Adrenal gland (tissue), 19 donors: ENCODE measurements at places on chromosomes 4 and X. TPM values are rescaled to one million over a fixed set of nuclear protein-coding genes. Genes with fewer than 3 reads are reported as not detected.
A peak's percentile ranks its signal among the peaks of the same experiment; 100 is the strongest.

GRCh38 chr4:2829321-2829932 lies 14.2 kb upstream of the ADD1 start:
- H3K4me1 ChIP-seq = no peaks in the 10 kb centered on the region
- H3K36me3 ChIP-seq = no peaks in the 10 kb centered on the region
- H3K27ac ChIP-seq = no peak overlapping the region
- no peak overlapping the region for H3K4me3 ChIP-seq

Gene LIMCH1
- total RNA-seq = 80.7 TPM

DNA sequence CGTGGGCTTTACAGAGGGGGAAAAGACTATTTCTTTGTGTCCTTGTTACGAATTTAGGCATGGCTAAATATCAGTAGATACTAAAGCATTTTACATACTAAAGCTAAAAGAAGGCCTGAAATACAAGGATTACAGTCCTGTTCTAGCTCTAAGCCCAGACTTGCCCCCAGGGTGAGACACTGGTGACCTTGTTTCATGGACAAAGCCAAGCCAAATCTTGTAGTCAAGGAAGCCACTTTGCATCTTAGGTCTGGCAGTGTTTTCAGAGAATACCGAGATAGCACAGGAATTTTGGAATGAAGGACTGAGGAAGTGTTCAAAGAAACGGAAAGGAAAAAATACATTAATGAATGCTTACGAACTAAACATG lies 733 bp upstream of the G3BP2 start:
- no peak overlapping the region for H3K4me3 ChIP-seq
- no peaks in the 10 kb centered on the region for H3K27me3 ChIP-seq
- H3K27ac ChIP-seq = peak overlapping the region; percentile 96
- H3K36me3 ChIP-seq = no peaks in the 10 kb centered on the region
- H3K4me1 ChIP-seq = peaks cover 13% of the 10 kb centered on the region

DNA sequence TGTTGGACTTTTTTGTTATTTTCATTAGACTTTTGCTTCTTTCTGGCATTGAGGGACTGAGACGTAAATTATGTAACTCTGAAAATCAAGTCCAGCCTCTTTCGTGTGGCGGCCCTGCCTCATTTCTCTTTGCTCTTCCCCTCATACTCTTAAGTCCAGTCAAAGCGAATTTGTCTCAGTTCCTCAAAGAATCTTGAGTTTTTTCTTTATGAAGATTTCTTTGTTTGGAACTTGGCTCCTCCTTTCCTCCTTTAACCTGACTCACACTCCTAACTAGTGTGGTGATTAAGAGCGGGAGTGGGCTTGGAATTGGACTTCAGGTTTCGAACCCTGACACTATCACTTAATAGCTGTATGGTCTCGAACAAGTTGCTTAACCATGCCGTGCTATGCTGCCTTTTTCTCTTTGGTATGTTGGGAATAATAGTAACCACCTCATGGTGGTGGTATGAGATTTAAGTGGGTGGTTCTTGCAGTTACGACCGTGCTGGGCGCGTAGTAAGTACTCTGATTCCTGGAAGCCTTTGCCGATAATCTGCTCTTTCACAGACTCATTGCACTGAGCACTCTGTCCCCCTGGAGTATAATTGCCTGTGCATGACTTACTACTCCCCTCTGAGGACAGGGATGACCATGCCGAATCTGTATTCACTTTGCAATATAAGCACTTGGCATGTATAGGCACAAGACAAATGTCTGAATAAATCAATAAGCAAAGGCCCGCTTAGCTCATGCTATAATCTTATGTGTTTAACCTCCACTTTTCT lies 19.1 kb downstream of the FNIP2 start:
- H3K4me3 ChIP-seq = no peak overlapping the region
- H3K36me3 ChIP-seq = no peaks in the 10 kb centered on the region
- no peak overlapping the region for H3K27ac ChIP-seq
- H3K4me1 ChIP-seq = peaks cover 40% of the 10 kb centered on the region
- no peak for DNase-seq

DNA sequence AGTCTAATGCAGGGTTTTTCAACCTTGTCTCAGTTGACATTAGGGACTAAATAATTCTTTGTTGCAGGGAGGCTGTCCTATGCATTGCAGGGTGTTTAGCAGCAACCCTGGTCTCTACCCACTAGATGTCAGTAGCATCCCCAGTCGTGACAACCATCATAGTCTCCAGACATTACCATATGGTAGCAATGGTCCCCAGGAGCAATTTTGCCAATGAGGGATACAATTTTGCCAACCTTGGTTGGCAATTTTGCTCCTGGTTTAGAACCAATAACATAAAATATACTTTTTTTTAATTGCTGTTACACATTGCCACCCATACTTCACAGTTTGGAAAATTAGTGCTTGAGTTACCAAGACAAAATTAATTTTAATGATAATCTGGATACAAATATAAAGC lies 6.0 kb downstream of the EREG start:
- H3K27me3 ChIP-seq = peaks cover 16% of the 10 kb centered on the region
- no peak overlapping the region for H3K4me3 ChIP-seq
- no peak for DNase-seq
- H3K4me1 ChIP-seq = peaks cover 4% of the 10 kb centered on the region

Gene BANK1
- total RNA-seq = 7.5 TPM

DNA sequence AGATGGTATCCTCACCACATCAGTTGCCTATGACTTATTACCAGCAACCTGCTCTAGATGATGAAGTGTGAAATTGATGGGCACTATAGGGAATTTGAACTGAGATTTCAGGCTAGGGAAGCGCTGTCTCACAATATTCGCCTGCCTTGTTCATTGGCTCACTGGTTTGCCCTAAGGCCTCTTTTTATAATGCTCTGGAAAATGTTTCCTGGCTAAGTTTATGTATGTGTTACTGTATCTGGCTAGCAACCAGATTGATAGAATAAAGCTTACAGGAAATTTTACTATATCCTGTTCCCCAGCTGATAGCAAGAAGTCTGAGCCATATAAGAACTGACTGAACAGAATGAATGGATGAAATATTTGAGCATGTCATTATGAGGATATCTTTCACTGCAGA lies 71.6 kb downstream of the GSTCD start:
- DNase-seq = no peak
- H3K27ac ChIP-seq = no peak overlapping the region
- H3K27me3 ChIP-seq = no peaks in the 10 kb centered on the region
- no peaks in the 10 kb centered on the region for H3K36me3 ChIP-seq

GRCh38 chr4:151165205-151166000 lies 66.0 kb downstream of the RPS3A start:
- H3K4me1 ChIP-seq = no peaks in the 10 kb centered on the region
- H3K36me3 ChIP-seq = no peaks in the 10 kb centered on the region
- H3K27me3 ChIP-seq = no peaks in the 10 kb centered on the region
- DNase-seq = no peak
- no peak overlapping the region for H3K27ac ChIP-seq

DNA sequence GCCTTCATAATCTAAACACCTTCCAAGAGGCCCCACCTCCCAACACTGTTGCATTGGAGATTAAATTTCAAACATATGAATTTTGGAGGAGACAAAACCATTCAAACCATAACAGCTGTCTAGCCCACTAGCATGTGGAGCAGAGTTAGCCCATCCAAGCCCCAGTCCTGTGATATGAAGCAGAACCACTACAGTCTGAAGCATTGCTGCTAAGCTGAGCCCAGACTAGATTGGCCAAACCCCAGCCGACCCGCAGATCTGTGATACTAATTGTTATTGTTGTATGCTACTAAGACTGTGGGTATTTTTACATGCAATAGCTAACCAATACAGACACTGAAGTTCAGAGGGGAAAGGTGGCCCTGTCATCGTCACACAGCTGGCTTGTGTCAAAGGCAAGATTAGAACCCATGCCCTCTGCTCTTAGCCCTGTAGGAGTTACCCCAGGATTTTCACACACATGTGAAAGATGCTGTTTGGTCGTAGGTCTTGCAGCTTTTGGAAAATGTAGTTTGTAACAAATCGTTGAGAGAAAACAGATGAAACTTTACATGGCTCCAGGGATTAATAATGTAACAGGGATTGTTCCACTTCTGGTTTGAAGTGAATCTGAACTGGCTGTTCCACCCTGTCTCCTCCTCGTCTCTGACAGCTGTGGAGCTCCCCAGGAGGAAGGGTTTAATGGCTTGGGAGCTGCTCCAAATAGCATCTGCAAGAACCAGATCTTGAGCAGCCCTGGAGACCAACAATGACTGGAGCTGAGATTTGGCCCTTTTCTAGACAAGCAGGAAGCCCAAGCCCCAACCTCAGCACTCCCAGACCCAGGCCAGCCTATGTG lies 517.5 kb downstream of the MID1IP1 start:
- no peaks in the 10 kb centered on the region for H3K4me1 ChIP-seq
- H3K4me3 ChIP-seq = no peak overlapping the region
- no peak for DNase-seq
- H3K27ac ChIP-seq = no peak overlapping the region
- H3K27me3 ChIP-seq = peaks cover 16% of the 10 kb centered on the region

DNA sequence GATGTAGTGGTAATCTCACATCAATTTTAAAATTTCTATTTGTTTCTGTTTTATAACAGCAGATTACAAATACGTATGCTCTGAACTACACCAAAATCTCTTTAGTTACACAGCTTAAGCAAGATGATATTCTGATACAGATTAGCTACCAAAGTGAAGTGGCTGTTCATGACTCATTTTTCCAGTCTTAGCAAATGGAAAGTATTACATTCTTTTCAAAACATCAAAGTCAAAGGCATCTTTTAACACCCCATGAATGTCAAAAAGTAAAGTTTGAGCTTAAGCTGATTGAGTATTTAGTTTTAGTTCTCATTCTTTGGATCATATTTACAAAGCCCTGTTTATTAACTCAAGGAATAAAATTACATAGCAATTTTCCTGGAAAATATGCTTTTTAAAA lies 6.6 kb upstream of the HPGDS start:
- no peak overlapping the region for H3K4me3 ChIP-seq
- no peak for DNase-seq

Gene CDX4
- not detected for total RNA-seq

Gene GABRB1
- 0.67 TPM for total RNA-seq

DNA sequence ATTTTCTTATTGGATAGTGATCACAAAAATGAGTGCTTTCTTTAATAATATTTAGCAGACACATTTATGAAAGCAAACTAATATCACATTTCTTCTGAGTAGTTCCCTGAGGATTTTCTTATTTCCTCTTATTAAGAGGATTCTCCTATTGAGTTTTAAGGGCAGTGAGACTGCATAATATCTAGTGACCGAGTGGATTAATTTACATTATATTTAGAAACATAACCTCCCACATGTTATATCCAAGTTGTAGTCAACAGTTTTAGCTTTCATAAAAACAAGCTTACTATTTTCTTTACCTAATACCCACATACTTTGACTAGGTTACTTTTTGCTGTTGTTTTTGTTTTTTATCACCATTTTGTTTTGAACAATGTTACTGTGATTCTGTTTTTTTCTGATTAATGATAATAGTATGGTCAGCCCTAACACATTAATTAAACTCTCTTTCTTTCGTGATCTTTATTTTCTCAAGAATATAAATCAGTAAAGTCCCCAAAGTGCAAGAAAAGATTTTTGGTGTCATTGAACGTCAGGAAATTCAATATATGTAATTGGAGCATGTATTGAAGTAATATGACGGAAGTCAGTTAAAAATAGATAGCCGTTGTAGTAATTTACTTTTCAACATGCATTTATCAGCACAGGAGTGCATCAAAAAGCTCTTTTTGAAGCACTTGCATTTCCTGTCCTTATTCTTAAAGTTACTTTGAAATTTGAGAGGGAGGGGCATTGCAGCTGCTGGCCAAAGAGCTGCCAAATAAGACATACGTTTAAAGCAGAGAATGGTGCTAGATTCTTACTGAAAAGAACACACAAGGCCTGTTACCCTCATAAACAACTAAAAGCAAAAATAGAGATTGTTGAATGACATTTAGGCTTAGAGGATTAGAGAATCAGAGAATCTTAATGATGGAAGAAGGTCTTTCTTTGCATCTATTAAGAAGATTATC lies 25.2 kb downstream of the DDIT4L start:
- no peak overlapping the region for H3K27ac ChIP-seq
- no peak for DNase-seq
- H3K36me3 ChIP-seq = no peaks in the 10 kb centered on the region
- no peaks in the 10 kb centered on the region for H3K27me3 ChIP-seq

Gene ADGRL3
- 25.0 TPM for total RNA-seq

DNA sequence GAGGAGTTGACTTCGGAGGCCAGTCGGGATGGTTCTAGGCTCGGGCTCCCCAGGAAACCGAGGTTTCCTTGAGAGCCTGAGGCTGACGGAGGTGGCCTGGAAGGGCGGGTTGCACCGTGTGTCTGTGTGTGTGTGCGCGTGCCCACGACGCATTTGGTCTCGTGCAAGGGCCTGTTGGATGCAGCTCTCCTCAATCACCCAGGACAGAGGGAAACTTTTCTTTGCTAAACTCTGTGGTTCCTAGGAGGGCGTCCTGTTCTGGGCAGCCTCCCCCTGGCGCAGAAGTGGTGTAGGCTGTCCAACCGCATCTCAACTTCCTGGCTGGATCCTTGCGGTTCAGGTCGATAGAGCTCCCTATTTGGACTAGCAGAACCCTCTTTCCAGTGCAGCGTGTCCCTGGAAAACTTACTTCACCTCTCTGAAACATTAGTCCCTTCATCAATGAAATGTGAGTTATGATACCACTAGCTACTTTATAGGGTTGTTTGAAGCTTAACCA lies 973 bp downstream of the STK32B start:
- H3K27me3 ChIP-seq = peaks cover 14% of the 10 kb centered on the region
- DNase-seq = no peak
- H3K4me3 ChIP-seq = no peak overlapping the region
- no peak overlapping the region for H3K27ac ChIP-seq
- no peaks in the 10 kb centered on the region for H3K36me3 ChIP-seq

Gene XPNPEP2
- total RNA-seq = 5.4 TPM

DNA sequence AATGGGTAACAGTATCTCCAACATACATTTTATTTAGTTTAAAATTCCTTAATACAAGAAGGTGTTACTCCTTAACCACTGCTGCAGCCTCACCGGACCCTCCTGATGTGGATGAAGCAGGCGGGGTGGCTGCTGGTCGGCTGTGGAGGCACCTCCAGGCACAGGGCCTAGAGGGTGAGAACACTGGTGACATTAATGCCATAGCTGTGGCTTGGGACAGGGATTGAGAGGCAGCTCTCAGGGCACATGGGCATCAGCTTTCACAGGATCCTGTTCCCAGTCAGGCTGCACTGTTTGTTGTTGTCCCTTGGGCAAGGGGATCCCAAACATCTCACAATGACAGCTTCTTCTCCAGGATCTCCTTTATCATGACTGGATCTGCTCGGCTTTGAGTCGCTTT lies 90.0 kb downstream of the GATB start:
- DNase-seq = no peak
- H3K4me1 ChIP-seq = no peaks in the 10 kb centered on the region

- no peak overlapping the region for H3K4me3 ChIP-seq
- no peaks in the 10 kb centered on the region for H3K27me3 ChIP-seq
- DNase-seq = peak; percentile 57
- H3K27ac ChIP-seq = no peak overlapping the region
- H3K36me3 ChIP-seq = no peaks in the 10 kb centered on the region
- peaks cover 15% of the 10 kb centered on the region for H3K4me1 ChIP-seq
Observed at GRCh38 chrX:2492531-2493218, 8.1 kb downstream of the DHRSX start.

Gene HAND2
- total RNA-seq = 1.1 TPM

Gene USP17L29
- total RNA-seq = not detected

GRCh38 chr4:26458157-26458561 lies 32.1 kb downstream of the CCKAR start:
- no peaks in the 10 kb centered on the region for H3K27me3 ChIP-seq
- DNase-seq = no peak
- no peaks in the 10 kb centered on the region for H3K4me1 ChIP-seq
- H3K4me3 ChIP-seq = no peak overlapping the region
- H3K27ac ChIP-seq = no peak overlapping the region

Gene HCCS
- 24.0 TPM for total RNA-seq
